Kidney capillary endothelial cell (primary cell): ENCODE measurements at places on chromosomes 3 and 15.

DNA sequence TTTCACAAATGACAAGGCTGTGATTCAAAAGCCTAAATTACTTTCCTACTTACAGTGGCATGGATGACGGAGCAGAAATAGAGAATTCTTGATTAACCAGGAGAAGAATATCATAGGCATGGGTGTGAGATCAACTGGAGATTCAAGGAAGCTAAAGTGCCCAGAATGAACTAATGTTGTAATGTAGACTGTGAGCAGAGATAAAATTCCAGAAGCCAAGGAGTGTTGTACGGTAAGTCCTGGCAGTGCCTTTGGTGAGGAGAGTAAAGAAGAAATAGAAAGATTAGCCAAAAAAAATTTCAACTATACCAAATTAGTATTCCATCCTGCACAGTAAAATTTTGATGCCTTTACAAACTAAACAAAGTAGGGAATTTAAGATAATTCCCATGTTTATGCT, 75.9 kb downstream of the ZBTB20 start:
- DNase-seq = no peak

DNA sequence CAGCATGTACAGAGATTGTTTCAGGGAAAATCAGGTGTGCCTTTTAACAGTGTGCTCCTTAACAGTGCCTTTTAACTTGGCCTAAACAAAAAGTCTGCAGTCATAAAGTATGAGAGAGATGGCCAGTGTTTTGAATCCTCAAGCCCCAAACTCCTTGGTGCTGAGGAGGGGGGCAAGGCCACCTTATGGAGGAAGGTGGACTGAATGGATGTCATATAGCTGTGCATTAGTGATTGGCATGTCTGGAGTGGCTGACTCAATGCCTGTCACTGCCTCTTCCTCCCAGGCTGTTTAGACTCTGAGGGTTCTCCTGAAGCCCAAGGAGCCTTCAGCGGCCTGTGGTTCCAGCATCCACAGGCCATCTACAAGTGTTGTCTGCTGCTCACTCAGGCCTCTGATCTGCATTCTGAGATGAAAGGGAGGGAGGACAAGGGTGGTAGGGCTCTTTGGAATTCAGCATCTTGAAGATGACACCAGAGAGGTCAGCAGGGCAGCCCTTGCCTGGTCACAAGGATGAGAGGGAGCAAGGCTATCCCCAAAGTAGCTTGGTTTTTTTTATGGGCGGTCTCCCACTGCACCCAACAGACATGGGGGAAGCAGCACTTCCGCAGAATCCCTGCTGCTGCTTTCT, 1.5 kb downstream of the FOXL2NB start:
- DNase-seq = no peak

- no peak for DNase-seq
These were observed 888.2 kb downstream of the CADM2 start for GRCh38 chr3:85846940-85847339.

DNA sequence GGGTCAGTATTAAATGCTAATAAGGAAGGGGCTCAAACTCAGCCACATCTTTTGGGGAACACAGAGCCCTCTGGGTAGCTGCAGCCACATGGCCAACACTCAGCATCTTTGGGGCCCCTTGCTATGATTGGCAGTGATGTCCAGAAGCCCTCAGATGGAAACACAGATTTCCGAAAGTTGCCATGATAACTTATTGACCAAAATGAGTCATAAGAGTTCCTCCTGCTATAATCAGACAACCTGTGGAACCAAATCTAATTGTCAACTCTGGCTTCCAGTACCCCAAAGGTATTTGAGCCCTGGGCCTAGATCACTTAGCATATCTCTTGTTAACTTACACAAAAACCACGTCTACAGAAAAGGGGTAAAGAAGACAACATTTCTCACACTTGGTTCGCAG, 392.2 kb downstream of the KCNH8 start:
- no peak for DNase-seq

GRCh38 chr15:65632780-65633375, 11.1 kb downstream of the SLC24A1 start:
- DNase-seq = no peak

GRCh38 chr3:111924283-111924682, 54.5 kb upstream of the ABHD10 start:
- no peak for DNase-seq

GRCh38 chr3:133238015-133238414, 161.8 kb upstream of the BFSP2 start:
- no peak for DNase-seq

DNA sequence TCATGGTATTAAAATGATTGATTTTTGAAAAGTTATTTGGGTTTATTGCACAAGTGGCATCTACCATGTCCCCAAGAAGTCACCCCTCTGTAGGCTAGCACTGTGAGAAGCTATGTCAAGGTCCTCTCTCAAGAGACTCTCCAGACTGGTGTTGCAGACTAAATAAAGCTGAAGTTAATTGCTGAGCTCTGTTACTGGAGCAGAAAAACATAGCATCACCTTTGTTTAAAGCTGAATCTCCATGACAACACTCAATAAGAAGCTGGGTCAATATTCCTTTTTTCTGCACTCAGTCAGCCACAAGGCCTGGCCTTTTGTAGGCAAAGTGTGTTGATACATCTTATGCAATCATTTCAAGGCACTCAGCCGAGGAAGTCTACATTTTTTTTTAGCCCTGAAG, 806.6 kb upstream of the LMCD1 start:
- DNase-seq = no peak

DNA sequence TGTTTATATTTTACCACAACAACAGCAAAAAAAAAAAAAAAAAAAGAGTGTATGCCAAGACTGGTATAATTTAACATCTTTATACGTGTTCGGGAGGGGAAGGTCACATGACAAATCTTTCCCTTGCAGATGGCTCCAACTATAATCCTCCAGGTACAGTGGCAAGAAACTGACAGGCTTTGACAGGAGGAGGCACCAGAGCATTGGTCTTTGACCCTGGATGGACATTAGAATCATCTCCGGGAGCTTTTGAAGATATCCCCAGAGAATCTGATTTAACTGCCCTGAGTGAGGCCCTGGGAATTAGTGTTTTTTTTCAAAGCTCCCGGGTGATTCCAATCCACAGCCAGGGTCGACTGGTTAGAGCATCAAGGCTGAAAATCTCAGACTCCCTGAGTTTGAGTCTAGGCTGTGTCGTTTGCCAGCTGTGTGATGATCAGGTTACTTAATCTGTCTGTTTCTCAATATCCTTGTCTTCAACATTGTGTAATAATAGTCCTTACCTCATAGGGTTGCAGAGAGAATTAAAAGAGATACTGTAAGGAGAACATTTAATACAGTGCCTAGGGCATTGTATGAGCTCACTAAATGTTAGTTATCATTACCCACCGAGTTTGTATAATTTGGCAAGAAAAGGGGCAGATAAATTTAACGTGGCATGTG, 8.9 kb upstream of the SEMA5B start:
- no peak for DNase-seq

DNA sequence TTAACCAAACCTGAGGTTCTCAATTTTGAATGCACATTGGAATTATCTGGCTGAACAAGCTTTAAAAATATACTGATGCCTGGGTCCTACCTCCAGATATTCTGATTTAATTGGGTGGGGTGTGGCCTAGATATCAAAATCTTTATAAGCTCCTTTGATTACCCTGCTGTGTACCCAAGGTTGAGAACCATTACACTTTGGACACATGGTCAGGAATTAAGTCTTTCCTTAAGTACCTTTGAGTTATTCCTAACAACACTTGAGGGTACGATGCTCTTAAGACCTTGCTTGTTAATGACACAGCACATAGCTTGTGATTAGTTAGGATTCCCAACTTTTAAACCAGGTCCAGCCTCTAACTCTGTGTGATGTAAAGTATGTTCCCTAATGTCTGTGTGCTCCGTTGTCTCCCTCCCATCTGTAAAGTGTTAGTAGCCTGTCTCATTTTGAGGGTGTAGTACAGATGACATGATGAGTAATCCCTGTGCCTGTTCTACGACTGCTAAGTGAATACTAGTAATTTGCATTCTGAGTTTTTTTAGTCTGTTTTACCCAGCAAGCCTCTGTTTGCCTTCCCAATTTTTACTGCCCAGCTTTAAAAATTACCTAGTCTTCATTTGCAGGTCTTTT, 154.9 kb downstream of the KLHL25 start:
- DNase-seq = no peak

- DNase-seq = no peak
These were observed 300.4 kb downstream of the RBMS3 start for GRCh38 chr3:29581311-29581710.

DNA sequence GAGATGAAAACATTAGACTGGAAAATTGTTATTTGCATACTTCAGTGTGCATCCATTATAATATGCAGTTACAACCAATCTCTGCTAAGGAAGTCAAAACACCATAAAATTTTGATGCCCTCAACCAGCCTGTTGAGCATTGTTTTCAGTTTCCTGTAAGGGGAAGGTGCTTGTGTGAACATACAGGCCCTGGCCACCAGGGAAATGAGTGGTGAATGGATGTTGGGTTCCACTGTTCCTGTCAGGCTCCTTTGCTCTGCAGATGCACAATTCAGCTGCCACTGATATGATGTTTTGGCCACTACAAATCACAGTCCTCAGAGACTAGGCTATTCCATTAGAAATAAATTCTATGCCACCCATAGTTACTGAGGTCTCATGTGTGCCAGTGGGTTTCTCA, 184.6 kb downstream of the SYNPR start:
- no peak for DNase-seq

- DNase-seq = no peak
These were observed 109.3 kb downstream of the OXNAD1 start for GRCh38 chr3:16374047-16374934.

DNA sequence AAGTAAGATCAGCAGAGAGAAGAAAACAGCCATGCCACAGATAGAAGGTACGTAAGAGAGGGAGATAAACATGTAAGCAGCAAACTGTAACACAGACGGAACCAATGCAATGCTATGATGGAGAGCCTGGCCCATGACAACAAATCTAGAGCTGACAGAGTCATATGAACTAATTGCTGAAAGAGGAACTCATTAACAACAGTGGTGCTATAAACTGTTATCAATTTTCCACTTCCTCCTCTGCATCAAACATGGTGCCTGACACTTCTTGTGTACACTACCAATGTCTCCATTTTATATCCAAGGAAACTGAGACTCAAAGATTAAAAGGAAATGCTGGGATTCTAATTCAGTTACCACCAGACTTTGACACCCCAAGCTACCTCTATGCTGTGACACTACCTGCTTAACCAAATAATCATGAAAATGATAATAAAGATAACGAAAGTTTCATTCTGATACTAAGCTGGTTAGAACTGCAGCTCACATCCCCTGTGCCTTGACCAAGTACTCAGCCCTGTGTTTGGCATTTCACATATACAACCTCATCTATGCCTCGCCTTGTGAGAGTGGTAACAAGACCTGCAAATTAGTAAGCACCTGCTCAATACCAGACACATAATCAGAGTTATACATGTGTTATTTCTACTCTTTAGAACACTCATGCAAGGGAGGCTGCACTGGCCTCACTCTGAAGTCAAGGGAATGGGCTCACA, 79.3 kb downstream of the ANO10 start:
- DNase-seq = no peak

DNA sequence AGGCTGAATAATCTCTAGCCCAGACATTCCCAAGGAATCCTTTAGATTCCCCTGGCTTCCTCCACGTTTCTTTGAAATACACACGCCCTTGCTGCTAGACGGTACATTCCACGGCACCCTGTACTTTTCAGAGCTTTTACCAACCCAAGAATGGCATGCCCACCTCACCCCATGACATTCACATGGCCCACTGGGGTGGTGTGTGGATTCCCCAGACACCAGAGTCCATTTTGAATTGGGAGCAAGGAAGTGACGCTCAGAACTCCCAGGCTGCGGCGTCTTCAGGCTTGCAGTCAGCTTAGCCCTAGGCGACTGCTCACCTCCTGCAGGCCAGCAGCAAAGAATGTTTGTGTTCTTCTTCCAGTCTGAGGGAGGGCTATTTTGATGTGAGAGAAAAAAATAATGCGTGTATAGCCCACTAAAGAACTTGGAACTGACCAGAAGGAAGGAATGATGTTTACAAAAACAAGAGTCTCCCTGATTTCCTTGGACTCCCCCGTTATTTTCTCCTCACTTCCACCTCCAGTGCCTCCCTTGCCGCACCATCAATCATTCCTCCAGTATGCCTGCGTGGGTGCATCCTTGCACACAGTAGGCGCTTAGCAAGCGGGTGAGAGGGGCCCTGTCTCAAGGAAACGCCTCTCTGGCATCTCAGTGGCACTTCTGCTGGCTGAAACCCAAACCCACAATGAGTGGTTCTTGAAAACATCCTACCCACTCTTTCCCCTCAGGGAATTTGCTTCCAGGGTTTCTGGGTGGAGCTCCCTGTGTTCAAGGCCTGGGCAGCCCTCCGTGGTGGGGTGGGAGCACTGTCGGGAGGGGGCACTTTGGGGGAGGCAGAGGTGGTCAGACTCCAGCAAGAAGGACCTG, 59.9 kb downstream of the SMAD6 start:
- DNase-seq = no peak

GRCh38 chr3:114718898-114719210, 425.0 kb downstream of the TIGIT start:
- DNase-seq = no peak

DNA sequence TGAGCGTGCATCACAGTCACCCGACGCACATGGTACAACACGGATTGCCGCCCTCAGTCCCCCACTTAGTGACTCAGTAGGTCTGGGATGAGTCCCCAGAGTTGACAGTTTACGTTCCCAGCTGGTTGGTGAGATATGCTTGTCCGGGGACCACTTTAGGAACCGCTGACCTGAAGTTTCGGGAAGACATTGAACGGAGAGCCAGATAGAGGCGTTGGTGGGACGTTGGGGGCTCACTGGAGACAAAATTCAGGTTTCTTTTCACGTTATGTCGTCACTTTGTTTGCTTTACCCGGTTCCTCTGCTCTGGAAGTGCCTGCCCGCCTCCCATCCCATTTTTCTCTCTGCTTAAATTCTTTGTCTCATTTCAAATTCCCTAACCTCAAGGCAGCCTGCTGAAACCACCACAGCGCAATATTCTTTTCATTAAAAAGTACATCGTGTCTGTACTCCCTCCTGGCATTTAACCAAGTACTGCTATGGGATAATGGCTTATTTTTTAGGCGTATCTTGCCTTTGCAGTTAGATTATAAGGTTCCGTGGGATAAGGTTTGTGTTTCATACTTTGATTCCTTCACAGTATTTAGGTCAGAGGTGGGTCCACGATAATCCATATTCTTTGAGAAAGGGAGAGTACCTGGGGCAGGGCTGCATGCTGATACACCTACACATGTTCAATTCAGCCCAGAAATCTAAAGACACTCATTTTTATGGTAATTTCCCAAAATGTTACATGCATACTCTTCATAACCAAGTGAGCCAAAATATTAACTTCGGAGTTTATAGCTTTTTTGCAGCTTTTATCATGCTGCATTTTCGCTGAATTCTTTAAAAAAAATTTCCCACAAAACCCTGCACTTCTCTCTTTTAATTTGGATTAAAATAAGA, 921 bp downstream of the LMLN start:
- no peak for DNase-seq

- no peak for DNase-seq
These were observed 92.4 kb downstream of the TOP2B start for GRCh38 chr3:25572336-25572735.

DNA sequence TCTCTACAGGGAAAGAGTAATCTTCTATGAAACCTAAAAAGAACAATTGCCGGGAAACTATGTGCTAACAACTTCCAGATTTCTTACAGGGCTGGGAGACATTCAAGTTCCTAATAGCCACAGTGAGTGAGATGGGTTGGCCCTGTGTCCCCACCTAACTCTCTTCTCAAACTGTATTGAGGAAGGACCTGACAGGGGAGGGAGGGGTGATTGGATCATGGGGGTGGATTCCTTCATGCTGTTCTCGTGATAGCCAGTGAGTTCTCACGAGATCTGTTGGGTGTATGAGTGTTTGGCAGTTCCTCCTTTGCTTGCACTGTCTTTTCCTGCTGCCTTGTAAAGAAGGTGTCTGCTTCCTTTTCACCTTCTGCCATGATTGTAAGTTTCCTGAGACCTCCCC, 958.7 kb downstream of the AGBL1 start:
- DNase-seq = no peak
